ENCODE measurements at places on chromosomes 5 and 9. TPM values are rescaled to one million over a fixed set of nuclear protein-coding genes. Genes with fewer than 3 reads are reported as not detected.

- no peak for DNase-seq
These were observed 21.2 kb downstream of the S1PR3 start for GRCh38 chr9:89012294-89013042.

DNA sequence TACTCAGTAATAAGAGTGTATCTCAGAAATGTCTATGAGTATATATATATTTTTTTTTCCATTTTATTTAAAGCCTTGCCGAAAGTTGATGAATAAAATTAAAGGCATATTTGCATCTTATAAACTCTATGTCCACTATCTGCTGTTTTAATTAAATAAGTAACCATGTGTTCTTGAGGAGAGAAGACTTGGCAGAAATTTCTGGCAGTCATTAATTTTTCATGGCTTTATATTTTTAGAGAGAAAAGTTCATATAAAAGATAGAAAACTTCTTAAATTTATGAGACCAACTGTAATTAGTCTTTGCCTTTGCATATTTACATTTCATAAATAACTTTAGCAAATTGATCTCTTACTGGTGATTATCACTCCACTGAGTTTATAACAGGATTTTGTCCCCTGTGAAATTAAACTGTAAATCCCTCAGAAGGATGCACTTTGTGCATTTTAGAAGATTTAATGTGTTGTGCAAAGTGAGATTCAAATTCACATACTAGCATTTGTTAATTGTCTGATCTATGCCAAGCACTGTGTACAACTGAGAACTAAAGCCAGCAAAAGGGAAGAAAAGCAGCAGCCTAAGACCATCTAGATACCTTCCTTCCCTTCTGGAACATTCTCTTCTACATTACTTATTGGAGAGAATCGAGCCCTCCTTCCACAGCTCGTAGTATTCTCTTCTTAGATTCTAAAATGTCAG, 108.7 kb downstream of the SNCAIP start:
- DNase-seq, result no peak

- no peak for DNase-seq
These were observed 368.9 kb downstream of the TMEM161B start for GRCh38 chr5:87899721-87900131.

DNA sequence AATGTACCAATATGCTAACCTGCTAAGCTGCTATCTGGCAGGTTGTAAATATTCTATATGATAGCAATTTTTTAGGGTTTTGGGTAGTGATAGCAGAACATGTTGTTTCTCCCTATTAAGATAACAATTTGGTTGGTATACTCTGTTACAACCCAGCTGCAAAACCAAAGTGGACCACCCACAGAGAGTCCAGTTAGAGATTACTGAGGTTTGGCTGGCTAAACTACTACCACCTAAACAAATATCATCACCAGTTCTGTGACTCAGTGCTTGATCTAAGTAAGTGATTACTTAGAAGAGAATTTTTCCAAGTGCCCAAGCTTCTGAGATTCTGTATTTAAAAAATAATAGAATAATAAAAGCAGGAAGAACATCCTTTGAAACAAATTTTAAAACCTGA, 72.3 kb downstream of the XRCC4 start:
- DNase-seq, result no peak

RNF183 gene
- polyA plus RNA-seq, result not detected

GADD45G gene
- polyA plus RNA-seq, result not detected

SARDH gene
- polyA plus RNA-seq, result not detected

GRCh38 chr5:73691302-73692080, 65.5 kb downstream of the ARHGEF28 start:
- no peak for DNase-seq

SUB1 gene
- polyA plus RNA-seq, result 404 TPM

- DNase-seq, result no peak
These were observed 61.4 kb downstream of the FOXD1 start for GRCh38 chr5:73387149-73387591.

Data from naive B cell (primary cell).